ENCODE measurements at places on chromosomes 4 and X.

DNA sequence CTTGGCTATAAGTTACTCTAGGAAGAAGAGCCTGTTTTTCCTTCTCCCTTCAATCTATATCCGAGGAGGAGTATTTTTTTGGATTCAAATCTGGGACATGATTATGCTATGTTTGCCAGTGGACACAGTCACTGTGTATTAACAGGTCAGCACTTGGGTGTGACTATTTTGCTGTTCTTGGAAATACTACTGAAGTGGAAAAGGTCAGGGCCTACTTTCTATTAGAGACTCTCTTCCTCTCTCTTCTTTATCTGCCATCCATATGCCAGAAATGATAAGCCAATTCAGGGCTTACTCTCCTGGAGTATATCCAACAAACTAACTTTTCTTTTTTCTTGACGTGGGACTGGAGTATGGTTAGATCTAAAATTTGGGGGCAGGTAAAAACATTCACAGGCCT is 40.5 kb downstream of the MID1IP1 start:
- DNase-seq, result no peak

GRCh38 chrX:151896734-151897474 is 15.8 kb upstream of the MAGEA4 start:
- no peak for DNase-seq

DNA sequence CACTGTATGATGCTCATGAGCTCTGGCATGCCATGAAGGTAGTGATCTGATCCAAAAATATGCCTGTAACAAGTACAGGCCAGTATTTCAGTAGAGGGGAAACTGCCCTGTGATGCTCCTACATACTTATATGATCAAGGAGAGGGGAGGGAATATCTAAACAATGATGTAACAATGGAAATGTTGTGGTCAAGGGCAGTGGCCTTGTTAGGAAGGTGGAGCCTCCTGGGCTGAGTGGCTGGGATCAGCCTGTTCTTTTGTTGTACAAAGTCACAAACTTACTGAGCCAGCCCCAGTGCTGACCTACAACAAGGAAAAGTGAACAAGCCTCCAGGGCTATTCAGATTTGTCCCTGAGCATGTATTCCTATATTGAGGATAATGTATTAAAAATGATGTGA is 70.3 kb downstream of the ANXA10 start:
- DNase-seq, result no peak

DNA sequence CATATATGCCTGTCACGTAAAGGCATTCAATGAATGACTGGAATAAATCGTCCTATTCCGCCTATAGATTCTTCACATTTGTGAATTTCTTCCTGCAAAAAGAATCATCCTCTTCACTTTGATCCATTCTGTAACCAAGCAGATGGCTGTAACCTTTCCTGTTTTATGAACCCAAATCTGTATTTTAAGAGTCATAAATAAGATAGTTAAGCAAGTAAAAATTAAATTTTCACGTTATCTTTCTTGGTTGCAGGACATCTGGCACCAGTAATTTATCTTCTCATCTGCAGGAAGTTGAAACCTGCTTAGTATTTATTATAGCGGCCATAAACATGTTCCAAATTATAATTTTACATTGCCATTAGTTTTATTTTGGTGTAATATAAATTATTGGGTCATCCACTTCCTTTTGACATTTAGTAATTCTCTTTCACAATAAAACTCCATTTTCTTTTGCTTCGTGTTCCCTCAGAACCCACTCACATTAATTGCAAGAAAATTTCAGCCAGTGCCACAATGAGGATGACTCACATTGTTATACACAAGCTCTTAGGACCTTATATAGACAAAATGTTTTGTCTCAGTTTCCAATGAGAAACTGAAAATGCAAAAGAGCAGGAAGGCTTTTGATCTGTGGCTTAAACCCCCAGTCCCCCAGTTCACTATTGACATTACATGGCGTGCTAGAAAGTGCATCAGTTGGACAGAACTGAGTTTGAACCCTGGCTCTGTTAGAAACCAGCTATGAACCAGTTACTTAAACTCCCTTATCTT is 51.1 kb downstream of the TMEM156 start:
- DNase-seq, result no peak

- DNase-seq, result no peak
These were observed 33.1 kb downstream of the ERVMER34-1 start for GRCh38 chr4:52718123-52718522.

- no peak for DNase-seq
These were observed 168.0 kb downstream of the BANK1 start for GRCh38 chr4:101958547-101958946.

DNA sequence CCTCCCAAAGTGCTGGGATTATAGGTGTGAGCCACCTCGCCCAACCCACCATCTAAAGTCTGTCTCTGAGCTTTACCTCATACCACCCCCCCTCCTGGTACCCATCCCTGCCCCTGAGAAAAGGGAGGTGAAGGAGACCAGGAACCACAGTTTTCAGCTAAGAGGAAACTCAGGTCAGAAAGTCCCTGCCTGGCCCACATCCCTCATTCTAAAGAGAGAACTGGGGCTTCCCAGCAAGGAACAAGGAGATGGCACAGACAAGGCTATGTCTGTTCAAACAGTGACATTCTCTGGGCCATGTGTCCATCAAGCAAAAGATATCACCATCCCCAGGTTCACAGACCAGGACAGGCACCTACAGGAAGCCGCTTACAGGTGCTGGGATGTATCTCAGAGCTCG is 15.8 kb upstream of the CSF2RA start:
- no peak for DNase-seq

- DNase-seq, result no peak
These were observed 81.5 kb upstream of the SMIM10 start for GRCh38 chrX:134909261-134909660.

GRCh38 chr4:16264798-16265197 is 38.5 kb upstream of the TAPT1 start:
- no peak for DNase-seq

- peak; percentile 25 for DNase-seq
These were observed 835 bp upstream of the NFKB1 start for GRCh38 chr4:102500352-102500695.

DNA sequence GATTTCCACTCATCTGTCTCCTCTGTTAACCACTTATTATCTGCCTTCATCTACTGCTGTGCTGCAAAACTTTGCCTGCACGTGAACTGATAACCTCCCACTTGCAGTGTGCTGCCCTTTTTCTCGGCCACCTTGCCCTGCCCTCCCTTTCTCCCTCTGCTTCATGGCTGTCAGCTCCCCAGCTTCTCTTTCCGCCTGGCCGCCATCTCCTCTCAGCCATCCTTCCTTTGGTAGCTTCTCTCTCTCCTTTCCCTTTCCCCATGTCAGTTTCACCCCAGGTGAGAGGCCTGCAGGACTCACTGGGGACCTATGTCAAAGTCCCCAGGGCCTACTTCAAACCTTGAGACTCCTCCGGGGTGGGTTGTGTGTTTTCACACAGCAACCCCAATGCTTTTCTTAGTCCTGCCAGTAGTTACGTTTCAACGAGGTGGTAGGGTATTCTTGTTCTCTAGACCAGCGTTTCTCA is 6.6 kb downstream of the MSL3 start:
- no peak for DNase-seq

DNA sequence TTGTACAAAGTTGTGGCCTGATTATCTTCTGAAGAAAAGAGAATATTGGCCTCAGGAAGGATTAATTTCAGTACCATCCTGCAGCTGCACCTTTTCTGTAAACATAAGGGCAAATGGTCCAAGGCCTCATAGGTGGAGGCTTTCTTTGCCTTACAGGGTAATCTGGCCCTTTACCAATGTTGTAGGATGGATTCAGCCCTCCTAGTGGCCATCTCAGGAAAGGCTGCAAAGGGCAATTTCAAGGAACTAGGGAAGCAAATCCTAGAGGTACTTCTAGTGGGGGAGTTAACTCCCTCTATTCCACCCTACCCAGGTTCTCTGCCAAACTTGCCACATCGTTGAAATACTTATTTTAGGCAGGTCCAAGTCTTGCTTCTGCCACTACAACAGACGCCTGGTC is 57.6 kb downstream of the UGT2B11 start:
- no peak for DNase-seq

- no peak for DNase-seq
These were observed 460.3 kb downstream of the GPAT3 start for GRCh38 chr4:83996254-83996653.

DNA sequence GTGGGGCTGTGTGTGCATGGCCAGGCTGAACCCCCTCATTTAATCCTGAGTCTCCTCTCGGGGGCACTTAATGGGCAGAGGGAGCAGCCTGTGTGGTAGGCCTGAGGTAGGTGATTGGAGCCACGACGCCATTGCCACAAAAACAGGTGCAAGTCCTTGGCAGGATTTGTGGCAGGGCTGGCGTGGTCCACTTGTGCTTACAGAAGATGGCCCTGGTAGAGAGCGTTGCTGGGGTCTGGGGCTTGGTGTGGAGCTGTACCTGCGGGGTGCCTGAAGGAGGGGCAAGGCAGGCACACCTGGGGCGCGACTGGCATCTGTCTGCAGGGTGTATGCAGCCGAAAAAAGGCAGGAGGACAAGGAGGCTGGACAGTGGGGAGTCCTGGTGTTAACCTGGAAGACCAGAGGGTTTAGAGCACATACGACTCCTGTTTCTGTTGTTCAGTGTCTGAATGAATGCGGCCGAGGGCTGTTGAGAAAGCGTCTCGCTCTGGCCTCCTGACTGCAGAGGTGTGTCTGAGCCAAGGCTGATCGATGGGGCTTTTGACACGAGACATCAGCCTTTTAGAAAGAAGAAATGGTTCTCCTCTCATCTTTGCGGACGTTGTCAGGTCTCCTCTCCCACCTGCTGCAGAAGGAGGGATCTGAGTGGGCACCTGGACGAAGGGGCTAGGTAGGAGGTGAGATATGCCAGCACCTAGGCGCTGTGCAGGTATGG is 52.0 kb downstream of the TBC1D14 start:
- DNase-seq, result no peak

DNA sequence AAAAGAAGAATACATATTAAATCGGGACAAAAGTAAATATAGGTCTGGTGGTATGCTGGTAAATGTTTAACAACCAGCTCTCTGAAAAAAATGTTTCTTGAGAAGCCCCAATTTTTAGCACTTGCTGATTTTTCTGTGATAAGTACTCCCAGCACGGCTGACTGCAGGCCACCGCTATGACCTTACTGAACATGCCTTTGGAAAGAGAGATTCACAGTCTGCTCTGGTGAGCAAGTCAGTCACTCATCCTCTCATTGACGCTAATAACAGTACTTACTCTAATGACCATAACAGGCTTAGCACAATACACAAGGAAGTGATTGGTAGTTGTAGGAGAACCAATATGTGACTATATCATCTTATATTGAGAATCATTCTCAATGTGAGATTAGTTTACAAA is 98.9 kb upstream of the BLTP1 start:
- no peak for DNase-seq

- DNase-seq, result no peak
These were observed 6.4 kb downstream of the FAM200B start for GRCh38 chr4:15688051-15688450.

DNA sequence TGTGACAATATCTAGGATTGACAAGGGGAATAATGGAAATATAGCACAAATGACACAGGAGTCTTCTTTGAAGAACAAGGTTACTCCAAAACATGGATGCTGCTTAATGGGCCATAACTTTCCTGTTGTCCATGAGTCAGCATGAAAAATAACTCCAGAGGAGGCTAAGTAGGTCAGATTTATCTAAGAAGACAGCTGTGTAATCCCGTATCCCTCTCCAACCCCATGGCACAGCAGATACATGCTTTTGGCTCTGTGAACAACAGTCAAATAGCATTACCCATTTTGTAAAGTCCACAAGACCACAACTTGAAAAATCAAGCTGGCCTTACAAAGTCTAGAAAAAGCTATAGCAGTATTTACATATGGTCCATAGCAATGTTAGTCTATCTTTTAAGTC is 2.1 kb upstream of the TMEM131L start:
- no peak for DNase-seq

GRCh38 chr4:128727658-128728057 is 81.8 kb upstream of the JADE1 start:
- no peak for DNase-seq

DNA sequence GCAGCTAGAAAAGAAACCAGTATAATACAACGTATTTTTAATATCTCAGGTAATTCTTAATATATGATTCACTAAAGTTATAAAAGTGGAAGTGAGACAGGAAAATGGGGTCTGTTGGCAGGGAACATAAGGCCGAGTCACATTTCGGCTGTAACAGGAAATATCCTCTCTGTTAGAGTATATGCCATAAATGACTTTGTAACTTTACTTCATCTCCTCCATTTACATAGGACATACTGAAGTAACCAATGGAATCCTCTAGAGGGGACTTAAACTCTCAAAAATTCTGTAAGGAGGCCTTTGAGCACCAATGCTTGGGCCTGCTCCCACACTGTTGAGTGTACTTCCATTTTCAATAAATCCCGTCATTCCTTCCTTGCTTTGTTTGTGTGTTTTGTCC is 71.3 kb downstream of the ANKRD17 start:
- no peak for DNase-seq

DNA sequence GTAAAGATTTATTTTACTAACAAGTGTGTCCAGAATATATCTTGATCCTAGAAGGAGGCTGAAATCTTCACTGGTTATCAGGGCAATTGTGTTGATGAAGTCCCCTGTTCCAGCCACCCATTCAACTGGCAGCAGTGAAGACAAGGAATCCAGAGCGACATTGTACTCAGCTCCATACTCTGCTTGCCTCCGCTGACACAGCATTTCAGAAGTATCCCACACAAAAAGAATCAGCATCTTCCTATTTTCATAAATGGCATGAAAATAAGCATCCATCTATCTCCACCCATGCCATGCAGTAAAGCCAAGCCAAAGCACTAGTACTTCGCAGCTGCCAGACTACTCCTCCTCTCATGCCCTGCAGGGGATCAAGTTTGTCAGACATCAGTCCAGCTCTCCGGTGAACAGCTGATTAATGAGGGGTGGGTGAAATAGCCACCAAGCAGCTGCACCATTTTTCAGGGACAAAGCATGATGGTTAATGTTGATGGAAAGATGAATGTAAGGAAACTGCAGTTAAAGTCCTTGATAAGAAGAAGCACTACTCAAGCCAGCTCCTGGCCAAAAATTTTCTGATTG is 54.0 kb downstream of the COL25A1 start:
- DNase-seq, result no peak

DNA sequence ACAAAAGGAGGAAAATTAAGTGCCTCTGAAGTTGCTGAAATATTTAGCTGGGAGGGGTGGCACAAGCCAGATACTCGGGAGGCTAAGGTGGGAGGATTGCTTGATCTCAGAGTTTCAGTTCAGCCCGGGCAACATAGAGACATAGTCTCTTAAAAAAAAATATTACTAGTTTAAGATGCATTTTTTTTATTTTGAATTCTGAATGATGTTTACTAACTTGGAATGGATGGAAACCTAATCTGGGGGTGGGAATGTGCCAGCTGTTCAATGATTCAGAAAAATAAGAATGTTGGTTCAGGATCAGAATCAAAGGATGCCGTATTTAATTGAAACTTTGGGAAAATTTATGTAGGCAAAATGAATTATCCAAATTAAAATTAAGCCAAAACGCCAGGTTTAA is 167.2 kb upstream of the ANK2 start:
- DNase-seq, result no peak

- peak; percentile 6 for DNase-seq
These were observed 15.5 kb upstream of the ADD1 start for GRCh38 chr4:2827874-2828751.

DNA sequence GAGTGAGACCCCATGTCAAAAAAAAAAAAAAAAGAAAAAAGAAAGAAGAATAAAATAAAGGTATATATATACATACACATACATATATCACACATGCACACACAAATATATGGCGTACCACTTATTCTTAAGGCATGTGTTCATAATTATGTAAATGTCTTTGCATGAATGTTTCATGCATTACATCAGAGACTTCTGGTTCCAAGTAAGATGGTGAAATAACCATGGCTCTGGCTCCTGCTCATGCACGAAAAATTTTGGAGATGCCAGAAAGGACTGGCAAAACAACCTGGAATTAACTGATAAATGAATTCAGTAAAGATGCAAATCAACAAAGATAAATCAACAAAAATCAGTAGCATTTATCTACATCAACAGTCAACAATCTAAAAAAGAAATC is 19.7 kb upstream of the FHIP1A start:
- no peak for DNase-seq

Measured in activated naive CD4-positive, alpha-beta T cell treated with anti-CD3 and anti-CD28 coated beads, Interleukin-2, amount 50 U/mL, for 16 hours (primary cell).